ENCODE measurements at places on chromosomes 3 and 15. TPM values are rescaled to one million over a fixed set of nuclear protein-coding genes. Genes with fewer than 3 reads are reported as not detected.
A peak's percentile ranks its signal among the peaks of the same experiment; 100 is the strongest.

The PLD1 gene
- total RNA-seq: 21.7 TPM

DNA sequence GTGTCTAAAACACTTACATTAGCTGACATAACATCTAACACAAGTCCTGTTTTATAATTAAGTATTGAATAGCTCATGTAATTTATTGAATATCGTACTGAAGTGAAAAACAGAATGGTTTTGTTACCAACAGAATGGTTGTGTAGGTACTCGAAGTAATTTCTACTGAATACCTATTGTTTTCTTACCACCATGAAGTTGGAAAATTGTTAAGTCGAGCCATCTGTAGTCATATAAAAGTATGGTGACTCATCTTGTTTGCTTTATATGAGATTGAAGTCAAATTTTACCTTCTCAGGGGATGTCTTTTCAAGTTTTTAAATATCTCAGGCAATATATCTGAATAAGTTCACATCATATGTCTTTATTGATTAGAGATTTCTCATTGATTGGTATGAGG, 37.6 kb downstream of the PIAS1 start:
- no peak overlapping the region for H3K4me3 ChIP-seq
- no peak overlapping the region for H3K27ac ChIP-seq
- no peaks in the 10 kb centered on the region for H3K27me3 ChIP-seq
- peaks cover 5% of the 10 kb centered on the region for H3K36me3 ChIP-seq
- peaks cover under 1% of the 10 kb centered on the region for H3K4me1 ChIP-seq
- DNase-seq: no peak

GRCh38 chr3:105950881-105951600, 82.2 kb upstream of the CBLB start:
- no peak overlapping the region for H3K4me3 ChIP-seq
- no peaks in the 10 kb centered on the region for H3K36me3 ChIP-seq
- H3K27ac ChIP-seq: no peak overlapping the region
- no peak for DNase-seq
- no peaks in the 10 kb centered on the region for H3K27me3 ChIP-seq

The ANKUB1 gene
- not detected for total RNA-seq

DNA sequence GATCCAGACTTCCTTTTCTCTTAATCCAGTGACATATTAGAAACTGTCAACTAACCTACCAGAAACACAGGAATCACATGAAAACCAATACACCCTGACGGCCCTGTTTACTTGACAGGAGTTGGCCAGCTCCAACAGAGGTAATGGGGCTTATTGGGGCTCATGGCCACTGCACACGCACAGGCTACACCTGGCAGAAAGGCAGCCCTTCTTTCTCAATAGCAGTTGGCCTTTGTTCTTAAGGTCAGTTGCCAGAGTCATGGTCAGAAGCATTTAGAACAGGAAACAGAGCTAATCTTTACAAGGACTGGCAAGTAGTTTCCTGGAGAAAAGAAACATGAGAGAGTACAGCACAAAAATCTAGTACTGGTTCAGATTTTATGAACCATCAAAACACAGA, 181.8 kb downstream of the MAGI1 start:
- peak; percentile 18 for DNase-seq
- H3K36me3 ChIP-seq: no peaks in the 10 kb centered on the region
- no peak overlapping the region for H3K27ac ChIP-seq
- H3K4me1 ChIP-seq: peaks cover 17% of the 10 kb centered on the region
